ENCODE measurements at places on chromosomes 7 and 10.

DNA sequence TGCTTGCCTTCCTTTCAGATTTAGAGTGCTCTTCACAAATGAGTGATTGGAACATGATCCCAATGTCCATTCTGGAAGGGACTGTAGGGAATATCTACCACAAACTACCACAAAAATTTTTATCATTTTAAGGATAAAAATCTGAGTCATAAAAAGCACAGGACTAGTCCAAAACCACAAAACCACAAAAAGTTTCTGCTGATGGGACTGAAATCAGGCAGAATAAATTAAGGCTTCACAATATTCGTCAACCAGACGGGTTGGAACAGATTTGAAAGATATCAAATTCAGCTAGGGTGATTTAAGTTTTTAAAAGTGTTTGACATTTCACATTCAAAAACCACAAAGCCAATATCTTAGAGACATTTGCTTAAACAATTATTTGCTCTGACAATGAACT lies 100.1 kb upstream of the PTN start:
- DNase-seq = no peak
- peaks cover 8% of the 10 kb centered on the region for H3K4me1 ChIP-seq
- no peaks in the 10 kb centered on the region for H3K36me3 ChIP-seq
- H3K27ac ChIP-seq = no peak overlapping the region

DNA sequence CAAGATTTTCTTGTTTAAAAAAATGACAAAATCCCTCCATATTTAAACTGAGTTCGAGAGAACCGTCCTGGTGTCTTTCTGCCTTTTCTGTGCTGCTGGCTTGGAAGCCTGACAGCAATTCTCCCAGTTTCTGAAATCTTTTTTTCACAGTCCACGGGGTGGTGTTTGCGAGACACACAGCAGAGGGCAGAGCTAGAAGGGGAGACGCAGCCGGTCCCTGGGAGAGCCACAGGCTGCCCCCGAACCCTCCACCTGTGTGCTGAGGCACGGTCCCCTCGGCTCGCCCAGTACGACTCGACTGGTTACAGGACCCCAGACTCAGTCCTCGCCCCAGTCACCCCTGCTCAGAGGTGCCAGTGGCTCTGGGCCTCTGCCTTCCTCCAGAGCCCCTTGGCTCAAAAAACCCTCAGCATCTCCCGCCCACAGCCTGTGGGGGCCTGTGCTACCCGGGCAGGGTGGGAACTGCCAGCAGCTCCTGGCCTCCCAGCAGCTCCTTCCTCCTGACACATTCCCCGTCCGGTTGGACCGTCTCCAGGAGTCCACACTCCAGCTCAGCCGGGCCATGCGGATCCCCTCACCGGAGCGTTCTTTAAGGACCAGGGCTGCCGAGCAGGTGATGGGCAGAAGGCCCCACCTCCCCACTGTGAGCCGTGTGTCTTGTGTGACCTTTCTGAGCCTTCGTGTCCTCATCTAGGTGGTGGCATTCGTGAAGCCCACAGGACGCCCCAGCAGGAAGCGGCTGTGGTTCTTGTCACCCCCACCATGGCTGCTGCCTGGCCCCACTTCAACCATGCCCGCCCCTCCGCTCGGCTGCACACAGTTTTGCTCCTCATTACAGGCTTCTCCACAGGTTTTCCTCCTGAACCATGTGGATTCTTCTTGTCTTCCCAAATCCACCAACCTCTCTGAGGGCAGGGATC lies 52.3 kb upstream of the EN2 start:
- no peak for DNase-seq
- H3K4me3 ChIP-seq = no peak overlapping the region
- no peak overlapping the region for H3K27ac ChIP-seq
- H3K27me3 ChIP-seq = peaks cover 56% of the 10 kb centered on the region
- peaks cover 11% of the 10 kb centered on the region for H3K4me1 ChIP-seq

DNA sequence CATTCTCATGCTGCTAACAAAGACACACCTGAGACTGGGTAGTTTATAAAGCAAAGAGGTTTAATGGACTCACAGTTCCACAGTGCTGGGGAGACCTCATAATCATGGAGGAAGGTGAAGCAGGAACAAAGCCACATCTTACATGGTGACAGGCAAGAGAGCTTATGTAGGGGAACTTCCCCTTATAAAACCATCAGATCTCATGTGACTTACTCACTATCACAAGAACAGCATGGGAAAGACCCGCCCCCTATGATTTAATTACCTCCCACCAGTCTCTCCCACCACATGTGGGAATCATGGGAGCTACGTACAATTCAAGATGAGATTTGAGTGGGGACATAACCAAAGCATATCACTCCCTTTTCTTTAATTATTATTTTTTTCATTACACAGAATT lies 16.6 kb downstream of the COL28A1 start:
- H3K36me3 ChIP-seq = peaks cover 6% of the 10 kb centered on the region
- no peak overlapping the region for H3K4me3 ChIP-seq
- peak overlapping the region; percentile 91 for H3K27ac ChIP-seq

DNA sequence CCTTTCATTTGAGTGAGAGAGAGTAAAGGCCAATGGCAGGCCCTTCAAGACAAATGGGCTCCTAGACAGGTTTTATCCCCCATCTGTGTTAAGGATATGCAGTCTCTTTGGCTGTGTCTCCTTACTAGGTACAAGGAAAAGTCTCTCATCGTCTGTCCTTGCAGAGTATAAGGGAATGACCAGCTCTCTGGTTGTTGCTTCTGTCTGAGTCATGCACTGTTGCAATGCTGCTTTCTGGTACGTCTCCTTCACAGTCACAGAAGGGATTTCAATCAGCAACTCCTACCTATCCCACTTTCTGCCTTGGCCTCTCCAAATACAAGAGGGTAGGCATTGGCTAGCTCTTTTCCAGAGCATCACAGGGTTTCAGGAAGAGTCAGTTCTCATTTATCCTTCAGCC lies 48.1 kb downstream of the CTTNBP2 start:
- H3K36me3 ChIP-seq = no peaks in the 10 kb centered on the region
- H3K4me3 ChIP-seq = no peak overlapping the region
- H3K4me1 ChIP-seq = peaks cover 8% of the 10 kb centered on the region
- H3K27me3 ChIP-seq = no peaks in the 10 kb centered on the region
- no peak for DNase-seq
- no peak overlapping the region for H3K27ac ChIP-seq

GRCh38 chr7:44652535-44652934 lies 46.1 kb downstream of the OGDH start:
- DNase-seq = no peak
- H3K4me3 ChIP-seq = no peak overlapping the region
- H3K27ac ChIP-seq = peak overlapping the region; percentile 67

- H3K4me3 ChIP-seq = no peak overlapping the region
- no peak overlapping the region for H3K27ac ChIP-seq
- no peaks in the 10 kb centered on the region for H3K36me3 ChIP-seq
- H3K27me3 ChIP-seq = no peaks in the 10 kb centered on the region
- DNase-seq = no peak
Measured at GRCh38 chr10:88113232-88113631, 249.8 kb downstream of the PTEN start.

DNA sequence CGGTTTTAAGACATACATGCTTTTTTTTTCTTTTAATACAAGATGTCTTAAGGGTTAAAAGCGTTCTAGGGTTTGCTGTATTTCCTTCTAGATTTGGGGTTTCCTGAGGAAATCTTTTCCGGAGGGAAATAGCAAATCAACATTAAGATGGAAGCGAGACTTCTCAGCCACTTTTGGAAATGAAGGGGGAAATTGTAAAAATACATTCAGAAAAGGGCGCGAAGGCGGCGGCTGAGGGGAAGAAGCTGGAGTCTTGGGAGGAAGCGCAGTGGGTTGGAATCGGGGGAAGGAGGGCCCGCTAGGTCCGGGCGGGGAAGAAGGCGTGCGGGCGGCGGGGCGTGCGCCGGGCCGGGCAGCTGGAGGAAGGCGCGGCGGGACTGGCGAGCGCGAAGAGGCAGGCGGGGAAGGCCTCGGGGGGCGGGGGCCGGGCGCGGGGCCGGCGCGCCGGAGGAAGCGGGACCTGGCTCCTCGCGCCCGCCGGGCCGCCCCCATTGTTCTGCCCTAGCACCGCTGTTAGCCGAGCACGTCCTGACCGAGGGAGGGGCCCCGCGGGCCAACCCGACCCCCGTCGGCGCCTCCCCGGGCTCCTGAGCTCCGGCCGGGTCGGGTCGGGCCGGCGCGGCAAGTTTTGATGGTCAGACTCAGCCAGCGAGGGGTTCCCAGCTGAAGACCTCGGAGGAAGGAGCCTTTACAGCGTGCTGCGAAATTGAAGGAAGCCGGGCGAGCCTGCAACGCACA lies 1.5 kb upstream of the SKIDA1 start:
- peaks cover 39% of the 10 kb centered on the region for H3K4me1 ChIP-seq
- H3K27me3 ChIP-seq = no peaks in the 10 kb centered on the region
- H3K36me3 ChIP-seq = no peaks in the 10 kb centered on the region
- H3K4me3 ChIP-seq = peak overlapping the region; percentile 85

GRCh38 chr7:150896562-150897209 lies 44.4 kb downstream of the AOC1 start:
- H3K4me1 ChIP-seq = no peaks in the 10 kb centered on the region
- H3K27me3 ChIP-seq = peaks cover 57% of the 10 kb centered on the region
- H3K4me3 ChIP-seq = no peak overlapping the region
- no peak overlapping the region for H3K27ac ChIP-seq

DNA sequence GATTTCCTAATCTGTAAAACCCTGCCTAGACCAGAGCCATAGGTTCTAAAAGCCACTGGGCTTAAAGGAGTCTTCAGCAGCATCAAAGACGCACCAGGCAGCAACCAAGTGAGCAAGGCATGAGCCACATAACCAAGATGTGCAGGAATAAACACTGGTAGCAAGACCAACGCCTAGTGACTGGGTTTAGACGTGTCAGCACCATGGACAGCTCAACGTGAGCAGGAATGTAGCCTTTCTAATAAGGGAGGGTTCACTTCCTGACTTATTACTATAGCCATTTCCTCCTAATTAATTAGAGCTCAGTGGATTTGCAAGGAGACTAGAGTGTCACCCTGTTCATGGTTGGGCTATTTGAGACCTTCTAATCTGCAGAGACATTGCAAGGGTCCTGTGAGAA lies 223.7 kb downstream of the LHFPL3 start:
- no peak overlapping the region for H3K27ac ChIP-seq
- DNase-seq = peak; percentile 64
- no peaks in the 10 kb centered on the region for H3K4me1 ChIP-seq
- peaks cover 1% of the 10 kb centered on the region for H3K36me3 ChIP-seq

- no peak for DNase-seq
- no peaks in the 10 kb centered on the region for H3K36me3 ChIP-seq
- H3K4me1 ChIP-seq = peaks cover 6% of the 10 kb centered on the region
- H3K4me3 ChIP-seq = no peak overlapping the region
- no peak overlapping the region for H3K27ac ChIP-seq
Measured at GRCh38 chr10:59993931-59994330, 87.6 kb upstream of the CCDC6 start.

Measured in progenitor cell of endocrine pancreas (in vitro differentiated cells).